Inflammatory macrophage (primary cell): ENCODE measurements at places on chromosomes 11 and 22.

DNA sequence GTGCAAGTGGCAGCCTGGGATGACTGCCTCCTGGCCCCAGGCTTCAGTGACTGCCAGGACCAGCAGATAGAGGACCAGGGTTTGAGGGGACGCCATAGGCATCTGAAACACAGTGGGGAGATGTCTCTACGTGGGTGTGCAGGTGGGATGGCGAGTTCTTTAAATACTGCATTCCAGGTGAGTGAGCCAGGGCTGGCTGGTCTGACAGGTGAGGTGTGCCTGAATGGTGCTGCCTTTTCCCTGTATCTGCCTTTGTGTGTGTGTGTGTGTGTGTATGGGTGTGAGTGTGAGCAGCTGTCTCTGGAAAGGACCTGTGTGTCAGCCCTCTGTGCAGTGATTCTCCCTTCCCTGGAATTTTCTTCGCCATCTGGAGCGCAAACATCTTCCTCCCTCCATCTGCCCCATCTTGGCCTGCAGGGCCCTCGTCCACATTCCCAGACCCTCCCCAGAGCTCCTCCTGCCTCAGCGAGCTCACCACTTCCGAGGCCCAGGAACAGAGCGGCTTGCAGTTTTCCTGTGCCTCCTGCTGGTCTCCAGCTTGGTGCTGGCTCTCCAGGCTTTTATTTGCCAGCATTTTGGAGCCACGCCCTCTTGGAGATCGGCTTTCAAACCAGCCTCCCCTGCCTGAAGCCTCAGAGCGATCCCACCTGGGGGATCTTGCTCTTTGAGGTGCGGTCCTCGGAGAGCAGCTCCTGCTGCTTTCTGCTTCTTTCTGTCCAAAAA lies at the start of gene GPHA2:
Gene GPHA2 (minus strand): TSS at position 535 of the 723 bp plus-strand sequence. CDS start 433 bp downstream, at position 102.
- DNase-seq, result no peak

GRCh38 chr11:79243422-79244210 lies 197.2 kb downstream of the TENM4 start:
- DNase-seq, result no peak

GRCh38 chr11:46322759-46323158 lies 24.5 kb upstream of the DGKZ start:
- DNase-seq, result no peak

GRCh38 chr11:72579816-72580641 lies 94.2 kb downstream of the PDE2A start:
- no peak for DNase-seq

GRCh38 chr11:116913000-116913399 lies 75.6 kb upstream of the APOA1 start:
- peak; percentile 87 for DNase-seq

DNA sequence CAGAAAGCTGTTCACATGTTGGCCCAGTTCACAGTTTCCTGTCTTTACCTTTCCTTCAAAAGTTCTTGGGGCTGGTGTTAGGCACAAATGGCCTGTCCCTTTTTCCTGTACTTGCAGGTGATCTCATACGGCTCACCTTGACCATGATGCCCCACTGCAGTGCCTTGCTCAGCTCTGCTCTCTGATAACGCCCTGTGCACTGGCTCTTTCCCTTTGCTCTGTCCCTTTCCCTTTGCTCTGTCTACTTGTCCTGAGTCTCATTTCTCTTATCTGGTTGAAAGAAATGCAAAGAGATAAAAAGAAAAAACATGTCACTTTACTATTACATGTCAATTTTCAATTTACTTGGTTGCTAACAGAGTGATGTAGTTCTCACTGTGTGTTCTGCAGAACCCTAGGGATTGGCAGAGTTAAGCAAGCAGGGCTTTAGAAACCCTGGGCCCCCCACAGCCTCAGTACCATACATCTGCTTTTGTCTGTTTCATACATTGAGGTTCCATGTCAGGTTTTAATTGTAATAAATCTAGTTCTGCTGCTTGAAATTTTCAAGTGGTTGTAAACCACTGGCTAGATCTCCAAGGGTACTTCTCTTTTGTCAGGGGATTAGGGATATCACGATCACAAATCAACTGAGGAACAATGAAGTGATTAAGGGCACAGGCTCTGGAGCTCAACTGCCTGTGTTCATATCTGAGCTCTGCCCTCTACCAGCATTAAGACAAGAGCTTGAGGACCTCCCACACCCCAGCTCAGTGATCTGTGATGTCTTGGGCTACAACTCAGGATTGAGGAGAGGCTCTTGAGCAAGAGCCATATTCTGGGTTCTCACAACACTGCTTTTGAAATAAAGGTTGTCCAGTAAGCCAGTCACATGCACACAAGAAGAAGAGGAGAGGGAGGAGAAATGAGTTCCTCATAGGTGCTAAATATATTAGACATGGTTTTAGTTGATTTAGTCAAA lies 16.3 kb upstream of the SORL1 start:
- peak; percentile 80 for DNase-seq

- DNase-seq, result no peak
Observed at GRCh38 chr11:114447892-114448291, 8.6 kb downstream of the REXO2 start.

DNA sequence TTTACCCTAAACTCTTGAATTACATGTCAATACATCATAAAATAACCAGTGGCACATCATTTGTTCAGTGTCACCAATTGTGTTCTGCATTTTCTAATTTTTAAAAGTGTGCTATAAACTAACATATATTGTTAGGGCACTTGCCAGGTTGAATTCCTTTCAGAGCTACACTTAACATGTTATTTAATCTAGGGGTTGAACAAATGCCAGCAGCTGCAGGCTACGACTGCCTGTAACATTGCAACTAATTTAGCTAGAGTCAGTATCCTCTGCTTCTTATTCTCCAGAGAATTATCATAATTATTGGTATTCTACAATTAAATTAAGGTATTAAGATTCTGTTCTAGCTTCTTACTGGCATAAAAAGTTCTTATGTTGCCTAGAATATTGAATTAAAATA lies 46.4 kb upstream of the ARHGAP42 start:
- no peak for DNase-seq

- no peak for DNase-seq
Observed at GRCh38 chr11:32065865-32066629, 24.8 kb upstream of the RCN1 start.

GRCh38 chr11:72653649-72654048 lies 20.6 kb downstream of the PDE2A start:
- peak; percentile 65 for DNase-seq

- DNase-seq, result no peak
Observed at GRCh38 chr11:68565768-68566167, 105.2 kb downstream of the PPP6R3 start.

DNA sequence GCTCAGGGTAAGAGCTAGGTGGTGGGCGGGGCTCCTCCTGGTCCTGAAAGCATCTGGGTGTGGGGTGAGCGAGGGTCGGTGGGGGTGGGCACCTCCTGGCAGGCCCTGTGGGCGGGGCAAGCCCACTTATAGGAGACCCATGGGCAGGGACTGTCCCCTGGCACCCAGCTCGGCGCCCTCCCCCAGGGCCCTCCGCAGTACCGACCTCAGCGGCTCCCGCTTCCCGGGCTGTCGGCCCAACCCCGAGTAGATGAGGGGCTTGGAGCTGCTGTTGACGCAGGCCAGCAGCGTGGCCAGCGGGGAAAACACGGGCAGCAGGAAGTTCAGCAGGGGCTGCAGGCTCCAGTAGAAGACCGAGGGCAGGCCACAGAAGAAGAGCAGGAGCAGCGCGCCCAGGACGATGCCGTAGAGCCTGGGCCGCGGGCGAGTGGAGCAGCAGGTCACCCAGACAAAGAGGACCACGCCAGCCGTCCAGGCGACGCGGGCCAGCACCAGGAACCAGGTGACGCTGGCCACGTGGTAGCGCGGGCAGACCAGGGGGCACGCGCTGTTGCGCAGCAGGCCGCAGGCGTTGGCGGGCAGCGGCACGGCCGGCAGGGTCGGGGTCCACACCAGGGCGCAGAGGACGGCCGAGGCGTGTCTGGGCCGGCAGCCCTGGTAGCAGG lies 663 bp downstream of the MRGPRG start:
- DNase-seq, result no peak

- peak; percentile 33 for DNase-seq
Observed at GRCh38 chr11:110711776-110712658, at the start of gene ARHGAP20. TSS of gene ARHGAP20 (minus strand) at chr11:110712437. CDS start at chr11:110712231, 206 bp downstream.

DNA sequence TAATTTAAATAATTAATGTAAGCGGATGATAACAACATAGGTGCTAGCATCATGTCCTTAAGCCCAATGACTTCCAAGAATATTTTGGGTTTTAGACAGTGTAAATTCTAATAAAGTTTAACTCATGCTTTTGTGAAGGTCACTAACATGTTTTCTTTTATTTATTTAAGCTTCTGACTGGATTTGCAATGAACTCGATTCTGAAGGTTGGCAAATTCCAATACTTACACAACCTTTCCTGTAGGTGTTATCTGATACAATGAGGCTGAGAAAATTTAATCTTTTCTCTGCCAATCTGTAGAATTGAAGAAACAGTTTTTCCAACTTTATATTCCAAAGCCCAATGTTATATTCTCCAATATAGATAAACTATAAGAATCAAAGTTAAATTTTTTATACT lies 311.3 kb downstream of the LUZP2 start:
- DNase-seq, result no peak

GRCh38 chr11:68116974-68117373 lies 4.2 kb downstream of the CHKA start:
- DNase-seq, result no peak

GRCh38 chr11:94769880-94770279 lies 1.7 kb downstream of the AMOTL1 start:
- DNase-seq, result no peak

DNA sequence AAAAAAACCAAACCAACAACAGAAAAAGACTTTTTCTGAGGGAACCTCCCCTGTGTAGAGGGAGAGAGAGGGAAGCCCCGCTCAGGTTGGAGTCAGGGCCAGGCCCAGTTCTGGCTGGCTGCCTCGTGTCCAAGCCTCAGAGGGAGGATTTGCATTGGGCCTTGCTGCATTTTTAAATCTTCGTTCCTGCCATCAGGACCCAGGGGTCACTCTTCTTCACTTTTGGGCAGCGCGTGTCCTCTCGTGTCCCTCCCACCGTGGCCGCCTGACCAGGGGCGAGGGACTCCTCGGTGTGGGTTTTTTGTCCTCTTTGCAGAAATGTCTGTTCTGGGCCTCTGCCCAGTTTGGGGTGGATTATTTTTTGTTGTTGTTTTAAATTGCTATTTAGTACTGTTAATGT lies 57.9 kb downstream of the LRRC74B start:
- no peak for DNase-seq

DNA sequence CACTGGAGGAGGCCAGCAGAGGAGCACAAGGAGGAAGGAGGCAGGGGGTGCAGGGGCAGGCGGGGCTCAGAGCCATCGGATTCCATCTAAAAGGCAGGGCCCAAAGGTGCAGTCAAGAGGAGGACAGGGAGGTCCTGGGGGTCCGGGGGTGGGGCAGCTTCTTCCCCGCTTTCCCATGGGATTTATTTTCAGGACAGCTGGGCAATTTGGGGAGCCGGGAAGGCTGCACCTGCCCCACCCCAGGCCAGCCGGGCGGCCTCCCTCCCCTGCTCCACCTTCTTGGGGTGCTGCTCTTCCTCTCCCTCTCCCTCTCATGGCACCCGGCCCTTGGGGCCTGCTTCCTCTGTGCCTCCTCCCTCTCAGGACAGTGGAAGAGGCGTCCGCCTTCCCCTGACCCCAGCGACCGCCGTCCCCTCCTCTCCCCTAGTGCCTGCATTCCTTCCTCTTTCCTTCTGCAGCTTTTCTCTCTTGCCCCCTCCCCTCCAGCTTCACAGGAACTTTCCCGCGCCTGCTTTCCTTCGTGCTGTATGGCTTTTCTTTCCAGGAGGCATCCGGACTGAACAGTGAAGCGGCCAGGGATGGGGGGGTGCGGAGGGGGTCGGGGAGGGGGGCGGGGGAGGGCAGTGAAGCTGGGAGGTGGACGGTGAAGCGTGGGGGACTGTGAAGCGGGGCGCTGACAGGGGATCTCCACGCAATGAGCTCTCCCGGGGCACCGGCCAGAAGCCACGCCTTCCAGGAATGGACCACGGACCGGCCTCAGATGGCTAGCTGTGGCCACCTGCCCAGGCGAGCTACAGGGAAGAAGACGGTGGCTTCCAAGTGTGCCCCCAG lies 26.9 kb downstream of the APOBEC3H start:
- peak; percentile 32 for DNase-seq

DNA sequence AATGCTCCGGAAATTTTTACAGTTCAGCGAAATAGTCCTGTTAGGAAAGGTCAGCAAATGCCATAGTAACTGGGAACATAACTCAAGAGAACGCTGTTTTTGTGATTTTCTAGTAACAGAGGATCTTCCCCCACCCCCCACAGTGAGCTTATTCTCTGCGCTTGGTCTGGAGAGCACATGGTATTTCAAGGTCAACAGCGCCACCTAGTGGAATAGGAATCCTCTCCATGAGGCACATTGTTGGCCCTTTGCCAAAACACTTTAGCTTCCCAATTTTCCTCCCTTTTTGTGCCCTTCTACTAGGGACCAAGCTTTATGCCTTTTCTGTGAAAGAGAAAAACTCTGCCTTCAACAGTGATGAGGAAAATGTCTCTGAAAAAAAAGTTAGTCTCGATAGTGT lies 13.2 kb upstream of the OR4C12 start:
- DNase-seq, result peak; percentile 44
